Smooth muscle cell of bladder (primary cell): ENCODE measurements at places on chromosomes 1 and 21. TPM values are rescaled to one million over a fixed set of nuclear protein-coding genes. Genes with fewer than 3 reads are reported as not detected.

Gene LDLRAD1
- total RNA-seq, result not detected in 2 replicates

Gene LYPD8
- total RNA-seq, result 0.14 TPM in 1 of 2 replicates, not detected in the other

Gene NUP210L
- total RNA-seq, result under 0.01 and 0.18 TPM in 2 replicates

Gene DISP3
- total RNA-seq, result under 0.01 TPM in 2 replicates

Gene SH2D1B
- total RNA-seq, result not detected in 2 replicates
